ENCODE measurements at places on chromosomes 13 and 19.

DNA sequence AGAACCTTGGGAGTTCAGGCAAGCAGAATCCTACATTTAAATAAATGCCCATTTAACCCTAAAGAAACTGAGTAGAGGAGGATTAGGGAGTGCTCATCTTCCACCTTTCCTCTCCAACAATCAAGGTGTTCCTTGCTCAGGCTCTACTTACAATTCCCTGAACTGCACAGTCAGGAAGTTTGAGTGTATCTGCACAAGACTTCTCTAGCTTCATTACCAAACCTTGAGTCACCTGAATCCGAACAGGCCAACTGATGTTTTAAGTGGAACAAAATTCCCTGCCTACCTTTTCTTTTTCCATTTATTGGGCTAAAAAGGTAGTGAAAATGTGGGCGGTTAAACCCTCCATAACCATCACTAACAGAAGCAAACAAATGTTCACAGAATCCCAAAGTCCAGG is 78.3 kb downstream of the FOXO1 start:
- no peak for DNase-seq

DNA sequence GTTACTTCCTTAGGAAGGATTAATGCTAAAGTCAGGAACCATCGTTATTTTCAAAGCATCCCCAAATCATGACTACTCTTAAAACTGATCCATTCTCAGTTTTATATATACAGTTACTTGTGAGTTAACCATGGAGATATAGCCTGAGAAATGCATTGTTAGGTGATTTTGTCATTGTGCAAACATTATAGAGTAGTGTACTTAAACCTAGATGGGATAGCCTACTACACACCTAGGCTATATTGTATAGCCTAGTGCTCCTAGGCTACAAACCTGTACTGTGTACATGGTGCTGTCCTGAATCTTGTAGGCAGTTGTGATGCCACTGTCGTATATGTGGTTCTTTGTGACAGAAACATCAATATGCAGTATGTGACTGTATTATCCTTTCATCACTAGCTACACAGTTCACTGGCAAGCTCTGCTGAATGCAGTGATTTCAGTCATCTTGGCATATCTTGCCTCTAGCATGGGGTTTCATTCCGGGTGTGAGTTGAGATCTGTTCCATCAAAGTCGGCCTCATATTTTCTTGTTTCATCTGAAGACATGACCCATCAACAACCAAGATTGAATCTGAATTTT is 45.3 kb downstream of the CDK8 start:
- DNase-seq = no peak

GRCh38 chr13:99258210-99258860 is at the start of gene GPR18:
GPR18 (minus strand) TSS chr13:99258379; CDS start chr13:99255872, 2,507 bp downstream.
- DNase-seq = no peak

DNA sequence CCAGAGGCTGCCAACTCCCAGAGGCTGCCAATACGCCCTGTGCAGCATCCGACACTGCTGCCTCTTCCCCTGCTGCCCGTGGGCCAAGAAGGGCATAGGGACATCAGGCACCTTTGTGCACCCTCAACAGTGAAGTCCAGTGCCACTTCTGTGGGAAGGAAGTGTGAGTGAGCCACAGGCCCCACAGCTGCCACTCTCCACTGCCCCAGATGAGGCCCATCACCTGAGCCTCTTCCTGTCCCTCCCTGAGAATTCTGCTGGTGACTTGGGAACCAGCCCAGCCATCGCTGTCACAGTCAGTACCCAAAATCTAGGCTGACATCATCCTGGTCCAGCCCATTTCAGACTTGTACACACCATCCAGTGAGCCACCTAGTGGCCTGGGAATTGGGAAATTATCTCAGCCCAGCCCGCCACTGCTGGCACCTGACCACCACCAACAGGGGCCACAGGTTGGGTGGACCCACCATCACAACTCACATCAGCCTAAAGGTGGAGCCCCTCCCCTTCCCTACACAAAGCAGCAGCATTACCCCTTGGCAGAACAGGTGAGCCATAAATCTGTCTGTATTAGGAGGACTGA is 733.9 kb upstream of the KLHL1 start:
- DNase-seq = no peak

All from HFFc6 (cell line).